ENCODE measurements at places on chromosomes 5 and 9. TPM values are rescaled to one million over a fixed set of nuclear protein-coding genes. Genes with fewer than 3 reads are reported as not detected.

The PCDHB13 gene
- 0.94 TPM for total RNA-seq

The ACTBL2 gene
- total RNA-seq = under 0.01 TPM

The PTGDS gene
- 6.0 TPM for total RNA-seq

The FOXD4L6 gene
- not detected for total RNA-seq

The FIBCD1 gene
- total RNA-seq = 9.3 TPM

The OCLN gene
- 0.26 TPM for total RNA-seq

The SREK1 gene
- total RNA-seq = 64.1 TPM

The BSPRY gene
- total RNA-seq = not detected

The ZFP2 gene
- 2.6 TPM for total RNA-seq

The AGTPBP1 gene
- total RNA-seq = 7.4 TPM

The S100Z gene
- not detected for total RNA-seq

The COL23A1 gene
- under 0.01 TPM for total RNA-seq

The TRIM36 gene
- 0.09 TPM for total RNA-seq

The TAF11L10 gene
- total RNA-seq = not detected

The TRIM7 gene
- 3.0 TPM for total RNA-seq

The BOD1 gene
- 128 TPM for total RNA-seq

The F12 gene
- total RNA-seq = 0.63 TPM

The CDKN2B gene
- total RNA-seq = 10.4 TPM

The OR13C5 gene
- total RNA-seq = not detected

The AJM1 gene
- 0.95 TPM for total RNA-seq

The SLC6A3 gene
- total RNA-seq = not detected

The ADGRD2 gene
- not detected for total RNA-seq

The LCN2 gene
- not detected for total RNA-seq

The SLC23A1 gene
- not detected for total RNA-seq

The FSTL4 gene
- total RNA-seq = not detected

The SMIM33 gene
- total RNA-seq = not detected

The RNF183 gene
- total RNA-seq = not detected
